ENCODE measurements at places on chromosomes 13 and 19. TPM values are rescaled to one million over a fixed set of nuclear protein-coding genes. Genes with fewer than 3 reads are reported as not detected.

Gene ENOX1
- polyA plus RNA-seq = 4.0 TPM

Gene MBD3L3
- polyA plus RNA-seq = not detected

- no peak for DNase-seq
Measured at GRCh38 chr13:27919659-27919933, 204 bp upstream of the PDX1 start.

GRCh38 chr19:12660980-12661379 lies 5.6 kb downstream of the MAN2B1 start:
- DNase-seq = no peak

All from hepatocyte (in vitro differentiated cells).